Foreskin fibroblast (primary cell): ENCODE measurements at places on chromosomes 4 and X.
A peak's percentile ranks its signal among the peaks of the same experiment; 100 is the strongest.

- DNase-seq, result peak; percentile 67
These were observed 125.7 kb downstream of the CAMK2D start for GRCh38 chr4:113635739-113636437.

- DNase-seq, result peak; percentile 72
These were observed 53.8 kb downstream of the HADH start for GRCh38 chr4:108043526-108043925.

DNA sequence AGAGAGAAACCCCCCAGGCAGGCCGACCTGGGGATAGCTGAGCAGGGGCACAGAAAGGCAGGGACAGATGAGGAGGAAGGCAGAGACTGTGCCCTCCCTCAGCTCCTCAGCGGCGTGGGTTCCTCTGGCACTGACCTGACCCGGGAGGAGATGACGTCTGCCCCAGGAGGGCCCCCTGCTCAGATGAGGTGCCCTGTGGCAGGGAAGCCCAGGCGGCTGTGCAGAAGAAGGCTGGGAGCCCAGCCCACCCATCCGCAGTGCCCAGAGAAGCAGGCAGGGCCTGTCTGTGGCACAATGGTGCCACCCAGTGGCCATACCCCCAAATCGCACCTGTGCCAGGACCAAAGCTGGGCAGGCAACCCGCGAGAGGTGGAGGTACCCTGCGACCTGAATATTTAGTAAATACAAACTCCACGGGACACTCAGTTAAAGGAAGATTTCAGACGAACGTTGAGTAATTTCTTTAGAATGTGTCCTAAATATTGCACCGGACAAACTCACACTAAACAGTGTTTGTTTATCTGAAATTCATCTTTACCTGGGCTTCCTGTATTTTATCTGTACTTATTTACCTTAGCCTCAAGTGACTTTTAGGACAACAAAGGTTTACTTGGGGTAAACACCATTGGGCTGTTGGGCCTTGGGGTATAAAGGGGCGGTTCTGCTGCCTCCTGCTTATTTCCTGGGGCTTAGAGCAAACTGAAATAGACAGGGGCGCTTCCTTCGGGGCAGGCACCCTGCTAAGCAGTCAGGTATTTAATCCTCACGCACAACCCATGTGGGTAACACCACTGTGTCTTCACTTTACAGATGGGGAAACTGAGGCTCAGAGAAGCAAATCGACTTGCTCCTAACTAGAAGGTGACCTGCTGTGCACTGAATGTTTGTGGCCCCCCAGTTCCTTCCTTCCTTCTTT, 46.5 kb upstream of the HMX1 start:
- peak; percentile 13 for DNase-seq

GRCh38 chr4:7167706-7168105, 24.6 kb upstream of the SORCS2 start:
- no peak for DNase-seq

- DNase-seq, result peak; percentile 5
These were observed 32.7 kb upstream of the MAGED1 start for GRCh38 chrX:51860679-51861078.

DNA sequence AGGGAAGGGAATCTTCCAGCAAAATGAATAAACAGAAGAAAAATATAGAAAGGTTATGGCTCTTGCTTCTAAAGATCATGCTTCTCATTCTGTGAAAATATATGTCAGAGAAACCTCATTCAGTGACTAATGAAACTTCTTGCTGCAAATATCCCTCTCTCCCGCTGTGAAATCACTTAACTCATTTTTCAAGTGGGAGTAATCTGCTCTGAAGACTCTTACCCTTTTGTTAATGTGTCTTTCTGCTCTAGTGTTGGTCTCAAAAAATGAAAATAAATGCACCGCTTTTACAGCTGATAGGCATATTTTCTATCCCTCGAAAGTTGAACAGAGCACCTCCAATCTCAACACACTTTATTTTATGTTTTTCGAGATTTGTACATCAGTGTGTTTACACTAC, 252.3 kb downstream of the NLGN4X start:
- no peak for DNase-seq

DNA sequence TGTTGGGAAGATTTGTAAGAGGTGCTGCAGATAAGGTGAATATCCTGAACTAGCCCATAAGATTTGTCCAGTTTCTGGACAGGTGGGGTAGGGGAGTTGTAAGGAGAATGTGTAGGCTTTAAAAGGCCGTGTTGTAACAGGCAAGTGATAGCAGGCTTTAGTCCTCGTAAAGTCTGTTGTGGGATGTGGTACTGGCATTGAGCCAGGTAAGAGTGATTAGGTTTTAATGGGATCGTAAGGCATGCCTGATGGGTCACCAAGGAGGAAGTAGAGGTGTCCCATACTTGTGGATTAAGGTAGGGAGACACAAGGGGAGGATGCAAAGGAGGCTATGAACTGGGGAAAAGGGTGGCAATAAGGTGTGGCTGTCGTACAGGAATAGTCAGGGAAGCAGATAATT, 256.9 kb upstream of the DKK2 start:
- DNase-seq, result no peak

DNA sequence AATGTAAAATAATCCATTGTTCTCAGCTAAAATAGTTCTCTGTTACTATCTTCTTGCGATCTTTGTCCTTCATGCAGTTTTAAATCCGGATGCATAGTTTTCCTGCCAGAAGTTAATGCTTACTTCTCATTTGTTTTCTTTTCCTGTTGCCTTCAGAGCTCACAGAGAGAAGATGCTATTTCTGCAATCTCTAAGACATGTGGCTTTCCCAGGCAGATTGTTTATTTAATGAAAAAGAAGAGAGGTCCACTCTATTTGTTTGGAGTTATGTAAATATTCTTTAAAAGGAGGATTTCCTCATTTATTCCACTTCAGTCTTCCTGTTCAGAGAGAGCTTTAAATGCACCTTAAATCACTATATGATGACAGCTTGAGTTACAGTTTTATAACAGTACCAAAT, 39.3 kb upstream of the HPGD start:
- DNase-seq, result peak; percentile 22

DNA sequence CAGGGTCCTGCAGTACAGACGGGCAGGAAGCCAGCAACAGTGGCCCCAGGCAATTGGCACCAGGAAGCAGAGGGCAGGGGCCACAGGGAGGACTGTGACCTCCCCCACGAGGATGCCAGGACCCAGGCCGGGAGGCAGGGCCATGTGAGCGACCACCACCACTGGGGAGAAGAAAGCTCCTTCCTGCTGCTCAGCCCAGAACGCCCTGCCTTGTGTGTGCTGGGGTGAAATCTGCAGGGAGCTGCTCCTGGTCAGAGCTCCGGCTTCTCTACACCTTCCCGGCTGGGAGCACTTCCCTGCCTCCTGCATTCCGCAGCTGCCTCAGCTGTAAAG, 100.4 kb downstream of the HMX1 start:
- DNase-seq, result no peak

DNA sequence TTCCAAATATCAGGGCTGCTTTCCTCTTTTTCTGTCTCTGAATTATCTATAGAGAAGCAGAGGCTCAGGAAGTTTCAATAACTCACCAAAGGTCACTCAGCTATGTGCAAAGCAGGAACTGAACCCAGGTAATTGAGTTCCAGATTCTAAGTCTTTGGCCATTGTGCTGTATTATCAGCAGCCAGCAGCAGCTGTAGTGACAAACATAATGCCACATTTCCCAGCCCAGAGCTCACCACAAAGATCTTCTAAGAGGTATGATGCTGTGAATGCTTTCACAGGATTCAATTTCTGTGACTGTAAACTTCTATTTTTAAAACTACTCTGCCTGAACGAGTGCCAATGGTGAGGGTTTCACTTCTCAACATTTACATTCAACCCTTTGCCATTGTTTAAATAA, 56.4 kb downstream of the SPOCK3 start:
- DNase-seq, result no peak

GRCh38 chr4:110586131-110586850, 36.6 kb downstream of the PITX2 start:
- peak; percentile 45 for DNase-seq

DNA sequence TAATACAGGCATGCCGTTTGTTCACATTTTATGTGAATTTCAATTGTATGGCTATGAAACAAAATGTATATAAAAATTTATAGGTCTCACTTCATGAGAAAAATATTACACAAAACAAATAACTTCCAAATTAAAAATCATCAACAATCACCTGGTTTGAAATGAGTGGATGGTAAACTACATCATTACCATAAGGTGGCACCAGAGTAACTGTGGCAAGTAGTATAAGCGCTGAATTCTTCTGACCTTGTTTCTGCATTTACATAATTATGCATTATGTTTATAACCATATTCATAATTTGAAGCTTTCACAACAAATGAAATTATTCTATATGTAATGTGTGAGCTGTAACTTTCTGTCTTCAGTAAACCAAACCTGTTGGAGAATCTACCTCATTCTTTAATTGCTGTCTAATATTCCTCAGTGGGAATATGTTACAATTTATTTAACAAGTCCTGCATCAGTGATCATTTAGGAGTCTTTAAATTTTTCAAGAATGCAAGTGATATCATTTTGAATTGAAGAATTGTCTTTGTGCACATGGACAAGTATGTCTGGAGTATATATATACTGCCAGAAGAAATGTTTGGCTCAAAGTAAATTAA, 55.2 kb downstream of the MMRN1 start:
- no peak for DNase-seq

DNA sequence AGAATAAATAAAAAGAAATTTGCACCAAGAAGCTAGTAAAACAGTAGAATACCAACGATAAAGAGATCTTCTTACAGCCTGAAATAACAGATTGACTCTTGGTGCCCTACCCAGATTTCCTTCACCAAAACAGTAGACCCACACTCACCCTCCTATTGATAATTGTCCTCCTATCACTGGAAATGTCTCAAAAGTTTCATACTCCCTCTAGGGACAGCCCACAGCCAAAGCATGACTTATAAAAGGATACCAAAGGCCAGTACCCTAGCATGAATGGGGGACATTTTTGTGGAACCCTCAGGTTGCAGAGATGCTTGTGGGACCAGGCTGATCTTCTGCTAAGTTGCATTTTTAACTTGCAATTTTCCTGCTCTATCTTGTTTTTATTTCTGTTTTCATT, 104.1 kb downstream of the INPP4B start:
- no peak for DNase-seq

DNA sequence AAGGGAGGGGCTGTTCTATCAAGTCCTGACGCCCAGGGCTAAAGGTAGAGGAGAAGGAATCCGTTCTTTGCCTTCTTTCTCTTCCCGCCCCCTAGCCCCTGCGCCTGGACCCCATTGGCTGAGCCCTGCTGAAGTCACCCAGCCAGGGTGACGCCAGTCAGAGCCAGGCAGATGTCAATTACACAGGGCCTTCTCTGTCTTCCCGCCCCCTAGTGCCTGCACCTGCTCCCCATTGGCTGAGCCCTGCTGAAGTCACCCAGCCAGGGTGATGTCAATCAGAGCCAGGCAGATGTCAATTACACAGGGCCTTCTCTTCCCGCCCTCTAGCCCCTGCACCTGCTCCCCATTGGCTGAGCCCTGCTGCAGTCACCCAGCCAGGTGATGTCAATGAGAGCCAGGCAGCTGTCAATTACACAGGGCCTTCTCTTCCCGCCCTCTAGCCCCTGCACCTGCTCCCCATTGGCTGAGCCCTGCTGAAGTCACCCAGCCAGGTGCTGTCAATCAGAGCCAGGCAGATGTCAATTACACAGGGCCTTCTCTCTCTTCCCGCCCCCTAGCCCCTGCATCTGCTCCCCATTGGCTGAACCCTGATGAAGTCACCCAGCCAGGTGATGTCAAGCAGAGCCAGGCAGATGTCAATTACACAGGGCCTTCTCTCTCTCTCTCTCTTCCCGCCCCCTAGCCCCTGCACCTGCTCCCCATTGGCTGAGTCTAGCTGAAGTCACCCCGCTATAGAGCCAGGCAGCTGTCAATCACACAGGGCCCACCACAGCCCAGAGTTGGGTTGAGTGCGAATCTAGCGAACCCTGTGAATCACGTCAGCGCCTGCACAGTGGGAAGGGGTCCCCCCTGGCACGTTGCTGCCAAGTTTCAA, 46.4 kb downstream of the ASMT start:
- no peak for DNase-seq

- no peak for DNase-seq
These were observed 2090.4 kb upstream of the TENM3 start for GRCh38 chr4:180152831-180153230.
